Activated T-cell treated with anti-CD3 and anti-CD28 coated beads, Interleukin-2, amount 50 U/mL, for 48 hours (primary cell): ENCODE measurements at places on chromosomes 13 and 19.

DNA sequence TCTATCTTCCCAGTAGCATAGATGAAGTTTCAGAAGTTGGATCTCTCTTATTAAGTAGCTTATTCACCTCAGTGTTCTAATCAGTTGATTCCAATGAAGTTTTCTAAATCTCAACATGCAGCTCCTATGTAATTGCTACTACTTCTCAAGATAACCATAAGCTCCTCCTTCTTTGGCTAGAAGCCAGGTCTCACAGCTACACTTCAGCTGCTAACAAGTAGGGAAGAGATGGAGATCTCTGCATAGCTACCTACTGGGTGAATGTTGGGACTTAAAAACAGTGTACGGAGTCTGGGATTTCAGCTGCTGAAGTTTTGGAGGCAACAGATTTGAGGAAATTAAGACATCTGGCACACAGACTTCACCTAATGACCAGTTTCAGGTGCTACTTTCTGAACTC, 661.0 kb downstream of the SLITRK1 start:
- DNase-seq = no peak

DNA sequence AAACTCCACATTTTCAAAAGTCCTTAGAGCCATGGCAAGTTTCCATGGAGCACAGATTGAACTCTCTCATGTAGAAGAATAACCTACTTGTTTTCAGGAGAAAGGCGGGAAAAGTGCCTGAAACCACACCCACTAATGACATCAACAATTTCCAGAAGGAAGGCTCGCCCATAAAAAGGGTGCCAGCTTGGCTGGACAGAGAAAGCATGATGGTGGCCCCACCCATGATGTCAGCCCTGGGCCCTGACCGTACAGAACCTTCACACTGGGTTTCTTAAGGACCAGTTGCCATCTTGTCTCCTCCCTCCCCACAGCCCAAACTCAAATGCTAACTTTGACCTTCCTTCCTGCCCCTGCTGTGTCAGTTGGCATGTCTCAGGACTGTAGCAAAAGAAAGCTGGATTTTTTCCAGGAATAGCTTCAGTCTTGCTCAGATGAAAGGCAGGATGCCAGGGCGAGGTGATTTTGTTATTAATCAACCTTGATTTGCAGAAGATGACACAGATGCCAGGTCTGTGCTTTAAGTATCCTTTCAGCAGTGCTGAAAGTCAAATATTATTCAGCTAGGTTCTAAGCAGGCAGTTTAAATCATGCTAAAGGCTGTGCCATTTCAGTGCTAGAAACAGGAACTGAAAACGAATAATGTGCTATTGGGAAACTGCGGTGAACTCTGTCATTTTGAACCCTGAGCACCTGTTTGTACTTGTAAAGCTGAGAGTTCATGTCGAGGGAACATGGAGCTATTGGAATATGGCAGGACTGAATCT, 89.5 kb upstream of the RFC3 start:
- no peak for DNase-seq

DNA sequence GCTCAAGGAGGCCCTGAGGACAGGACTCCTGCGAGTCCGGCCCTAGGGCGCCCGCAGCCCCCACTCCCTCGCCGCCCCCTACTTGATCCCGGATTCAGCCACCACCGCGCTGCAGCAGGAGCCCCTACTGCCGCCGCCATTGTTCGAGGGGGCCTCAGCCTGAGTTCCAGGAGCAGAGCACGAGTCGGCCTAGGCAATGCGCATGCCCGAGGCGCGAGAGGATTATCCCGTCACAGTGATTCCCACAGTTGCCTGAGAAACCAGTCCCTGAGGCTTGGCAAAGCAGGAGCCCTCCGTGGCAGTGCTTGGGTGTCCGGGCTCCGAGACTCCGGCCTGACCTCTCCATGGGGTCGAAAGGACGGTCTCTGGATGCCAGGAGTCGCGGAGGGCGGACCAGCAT, 68.4 kb upstream of the ZNF420 start:
- DNase-seq = no peak

DNA sequence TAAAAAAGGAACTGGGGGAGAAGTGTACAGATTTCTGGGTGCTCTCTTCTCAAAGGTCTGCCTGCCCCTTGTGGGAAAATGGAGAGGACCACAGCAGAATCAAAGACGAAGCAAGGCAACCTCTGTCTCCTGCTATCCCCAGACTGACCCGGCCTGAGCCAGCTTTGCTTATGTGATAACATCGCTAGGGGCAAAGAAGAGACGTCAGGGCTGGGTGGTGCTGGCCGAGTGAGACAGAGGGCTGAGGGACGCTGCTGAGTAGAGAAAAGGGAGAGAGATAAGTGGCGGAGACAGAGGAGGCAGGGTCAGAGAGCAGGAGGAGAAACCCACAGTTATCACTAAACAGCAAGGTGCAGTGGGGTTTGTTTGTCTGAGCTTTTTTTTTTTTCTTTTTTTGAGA, 4.6 kb upstream of the MUC16 start:
- no peak for DNase-seq

DNA sequence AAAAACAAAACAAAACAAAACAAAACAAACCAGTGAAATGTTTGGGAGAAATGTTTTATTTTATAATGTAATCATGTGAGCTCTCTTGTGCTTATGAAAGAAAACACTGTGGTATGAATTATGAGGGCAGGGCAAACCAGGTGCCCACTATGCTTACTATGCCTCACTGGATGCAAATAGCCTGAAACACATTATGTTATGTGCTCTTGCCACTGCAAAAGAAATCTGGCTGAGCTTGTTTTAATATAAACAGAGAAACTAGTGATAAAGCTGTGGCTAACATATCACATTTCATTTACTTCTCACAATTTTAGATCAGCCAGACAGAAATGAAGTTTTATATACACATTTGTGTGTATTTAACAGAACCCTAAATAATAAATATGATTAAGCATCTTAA, 8.7 kb upstream of the NBEA start:
- DNase-seq = no peak

GRCh38 chr13:77728265-77729125, 31.0 kb downstream of the SLAIN1 start:
- DNase-seq = no peak

DNA sequence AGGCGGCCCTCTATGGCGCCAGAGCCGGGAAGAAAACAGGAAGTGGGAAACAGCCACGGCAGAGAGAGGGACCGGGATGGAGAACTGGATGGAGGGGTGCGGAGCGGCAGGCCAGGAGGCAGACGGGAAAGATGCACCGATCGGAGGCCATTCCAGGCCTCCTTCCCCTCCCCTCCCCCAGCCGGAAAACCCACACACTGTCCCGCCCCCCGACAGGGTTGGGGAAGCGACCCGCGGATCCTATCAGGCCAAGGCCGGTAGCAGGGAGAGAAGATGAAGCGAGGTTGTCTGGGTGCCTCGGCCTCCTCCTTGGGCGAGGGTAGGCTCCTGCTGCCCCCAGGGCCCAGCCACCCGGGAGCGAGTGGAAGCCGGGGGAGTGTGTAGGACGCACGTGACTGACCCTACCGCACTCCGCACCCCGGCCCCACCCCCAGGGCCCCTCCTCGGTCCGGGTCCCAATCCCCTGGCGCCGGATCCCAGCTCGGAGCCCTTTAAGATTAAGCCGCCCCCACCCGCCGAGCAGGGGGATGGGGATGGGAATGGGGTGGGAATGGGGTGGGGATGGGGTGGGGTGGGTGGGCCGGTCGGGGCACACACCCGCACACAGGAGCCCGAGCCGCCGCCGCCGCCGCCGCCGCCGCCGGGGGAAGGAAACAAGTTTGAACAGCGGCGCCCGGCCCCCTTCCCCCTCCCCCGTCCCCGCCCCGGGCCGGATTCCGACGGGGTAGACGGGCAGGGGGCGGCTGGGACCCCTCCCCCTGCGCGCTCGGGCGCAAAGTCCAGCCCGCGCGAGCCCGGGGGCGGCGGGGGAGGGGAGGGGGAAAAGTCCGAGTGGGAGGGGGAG, 1.5 kb downstream of the ERF start:
- DNase-seq = peak; percentile 79

DNA sequence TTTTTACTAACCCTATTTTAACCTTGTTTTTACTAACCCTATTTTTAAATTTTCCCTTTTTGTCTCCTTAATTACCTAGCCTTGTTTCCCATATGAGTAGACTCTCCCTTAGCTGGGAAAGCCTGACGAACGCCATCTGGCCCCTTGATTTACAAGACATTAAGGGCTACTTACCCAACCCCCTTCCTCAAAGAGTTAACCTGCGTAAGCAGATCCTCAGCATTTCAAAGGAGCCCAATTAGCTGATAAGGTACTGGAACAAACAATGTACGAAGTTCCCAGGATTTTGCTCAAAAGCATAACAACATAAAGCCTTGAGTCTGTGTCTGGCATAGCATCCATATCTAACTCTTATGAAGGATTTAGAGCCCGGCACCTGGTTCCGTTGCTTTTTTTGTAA, 4.7 kb upstream of the MVB12A start:
- no peak for DNase-seq

- DNase-seq = no peak
These were observed 39.3 kb upstream of the GJB6 start for GRCh38 chr13:20271441-20271840.

DNA sequence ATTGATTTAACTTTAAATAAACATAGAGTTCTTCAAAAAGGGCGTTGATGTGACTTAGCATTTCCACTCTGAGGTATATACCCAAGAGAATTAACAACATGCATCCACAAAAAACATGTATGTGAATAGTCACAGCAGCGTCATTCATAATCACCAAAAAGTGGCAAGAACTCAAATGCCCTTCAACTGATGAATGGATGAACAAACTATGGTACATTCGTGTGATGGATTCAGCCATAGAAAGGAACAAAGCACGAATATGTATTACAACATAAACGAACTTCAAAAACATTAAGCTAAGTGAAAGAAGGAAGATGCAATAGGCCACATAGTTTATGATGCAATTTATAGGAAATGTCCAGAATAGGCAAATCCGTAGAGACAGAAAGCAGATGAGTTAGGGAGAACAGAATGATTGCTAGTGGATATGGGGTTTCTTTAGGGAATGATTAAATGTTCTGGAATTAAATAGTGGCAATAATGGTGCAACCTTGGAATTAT, 72.3 kb upstream of the UQCRFS1 start:
- no peak for DNase-seq

- DNase-seq = no peak
These were observed 112.9 kb downstream of the COL4A2 start for GRCh38 chr13:110419946-110420345.

- no peak for DNase-seq
These were observed 822 bp upstream of the ZBTB7A start for GRCh38 chr19:4067396-4068046.

DNA sequence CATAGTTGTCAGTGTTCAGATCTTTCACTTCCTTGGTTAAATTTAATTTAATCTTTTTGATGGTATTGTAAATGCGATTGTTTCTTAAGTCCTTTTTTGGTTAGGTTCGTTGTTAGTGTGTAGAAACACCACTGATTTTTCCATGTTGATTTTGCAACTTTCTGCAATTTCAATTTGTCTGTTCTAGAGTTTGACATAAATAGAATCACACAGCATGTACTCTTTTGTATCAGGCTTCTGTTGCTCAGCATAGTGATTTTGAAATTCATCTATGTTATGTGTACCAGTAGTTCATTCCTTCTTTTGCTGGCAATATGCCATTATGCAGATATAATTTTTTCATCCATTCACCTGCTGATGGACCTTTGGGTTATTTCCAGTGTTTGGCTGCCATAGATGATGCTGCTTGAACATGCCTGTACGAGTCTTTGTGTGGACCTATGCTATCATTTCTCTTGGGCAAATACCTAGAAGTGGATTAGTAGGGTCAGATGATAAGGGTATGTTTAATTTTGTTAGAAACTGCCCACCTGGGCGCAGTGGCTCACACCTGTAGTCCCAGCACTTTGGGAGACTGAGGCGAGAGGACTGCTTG, 33.1 kb downstream of the BICRA start:
- DNase-seq = no peak

- DNase-seq = no peak
These were observed 2.4 kb upstream of the SBK2 start for GRCh38 chr19:55539090-55539984.
